ENCODE measurements at places on chromosomes 1 and 21.

GRCh38 chr21:31911138-31911907 is 38.5 kb downstream of the HUNK start:
- DNase-seq, result no peak

DNA sequence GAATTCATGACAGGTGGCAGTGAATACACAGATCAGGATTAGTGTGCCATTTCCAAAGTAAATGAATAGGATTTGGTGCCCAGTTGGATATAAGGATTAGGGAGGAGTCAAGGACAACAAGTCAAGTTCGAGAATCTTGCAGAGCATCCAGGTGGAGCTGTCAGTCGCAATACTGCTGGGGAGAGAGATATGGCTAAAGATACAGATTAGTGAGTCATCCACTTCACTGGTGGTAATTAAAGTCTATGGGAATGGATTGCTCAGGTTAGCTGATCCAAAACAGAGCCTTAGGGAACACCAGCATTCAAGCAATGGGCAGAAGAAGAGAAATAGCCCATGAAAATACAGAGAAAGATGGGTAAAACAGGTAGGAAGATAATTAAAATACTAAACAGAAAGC is 26.8 kb downstream of the BCAS2 start:
- DNase-seq, result no peak

GRCh38 chr1:19436716-19437476 is 48.4 kb downstream of the CAPZB start:
- no peak for DNase-seq

- no peak for DNase-seq
Observed at GRCh38 chr1:180183426-180183825, 28.8 kb downstream of the QSOX1 start.

GRCh38 chr1:213273546-213273945 is 222.5 kb downstream of the RPS6KC1 start:
- DNase-seq, result no peak

DNA sequence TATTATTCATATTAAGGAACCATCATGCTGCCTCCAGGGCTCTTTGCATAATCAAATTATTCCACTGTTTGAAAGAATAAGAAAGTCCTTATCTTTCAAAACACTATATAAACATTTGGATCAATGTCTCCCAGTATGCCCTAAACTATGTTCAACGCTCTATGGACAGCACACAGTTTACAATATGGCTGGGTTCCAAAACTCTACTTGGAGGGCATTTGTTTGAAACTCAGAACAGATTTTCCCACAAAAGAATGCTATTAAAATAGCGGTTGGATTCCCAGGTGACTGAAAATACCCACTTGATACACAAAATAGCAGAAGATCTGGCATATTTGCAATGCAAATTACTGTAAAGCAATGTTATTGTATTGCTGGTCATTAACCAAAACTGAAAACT is 3.2 kb downstream of the HAO2 start:
- no peak for DNase-seq

DNA sequence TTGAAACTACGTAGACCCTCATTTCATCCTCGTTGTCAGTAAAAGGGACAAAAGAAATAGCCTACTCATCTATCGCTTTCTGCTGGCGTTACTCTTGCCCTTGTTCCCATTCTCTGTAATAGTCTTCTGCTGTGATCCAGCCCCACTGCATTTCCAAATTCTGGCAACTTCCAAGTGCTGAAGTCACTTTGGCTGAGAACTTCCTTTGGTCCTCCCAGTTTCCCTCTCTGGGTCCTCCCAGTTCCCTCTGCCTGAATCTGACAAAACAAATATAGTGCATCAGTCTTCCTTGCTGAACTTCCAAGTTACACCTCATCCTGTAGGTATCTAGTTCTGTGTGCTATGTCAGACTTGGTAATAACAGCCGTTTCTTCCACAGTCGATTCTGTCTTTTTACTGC is 47.0 kb upstream of the PLA2G4A start:
- no peak for DNase-seq

DNA sequence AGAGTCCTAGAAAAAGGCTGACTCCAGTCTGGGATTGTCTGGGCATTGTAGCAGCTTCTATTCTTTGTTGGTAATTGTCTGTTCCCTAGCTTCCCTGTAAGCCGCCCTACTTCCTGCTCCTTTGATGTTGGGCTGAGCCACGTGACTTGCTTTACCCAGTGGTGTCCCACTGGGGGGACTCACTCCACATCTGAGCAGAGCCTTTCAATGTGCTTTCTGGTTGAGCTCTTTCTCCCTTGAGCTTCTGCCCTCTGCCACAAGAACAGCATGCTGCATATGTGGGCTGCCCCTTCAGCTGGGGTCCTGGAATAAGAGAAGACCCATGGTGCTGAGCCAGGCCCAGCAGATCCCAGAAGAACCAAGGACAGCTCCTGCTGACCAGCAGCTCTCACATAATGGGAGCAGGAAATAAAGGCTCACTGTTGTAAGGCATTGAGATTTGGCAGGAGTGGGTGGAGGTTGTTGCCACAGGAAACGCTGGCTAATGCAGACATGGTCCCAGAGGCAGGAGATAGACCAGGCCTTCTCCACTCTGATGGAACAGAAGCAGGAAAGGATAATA is 276.3 kb upstream of the GJB5 start:
- DNase-seq, result no peak

All from CD4-positive, alpha-beta T cell treated with Interleukin-15 for 4 hours (primary cell).